NCI-H1694 treated with DMSO at 0.1 percent for 48 hours (cell line): ENCODE measurements at places on chromosomes 1 and 21.

GRCh38 chr1:173049322-173049633 lies 1.5 kb downstream of the TNFSF18 start:
- DNase-seq = no peak

GRCh38 chr21:9837946-9838737 lies 683.2 kb upstream of the TPTE start:
- no peak for DNase-seq

DNA sequence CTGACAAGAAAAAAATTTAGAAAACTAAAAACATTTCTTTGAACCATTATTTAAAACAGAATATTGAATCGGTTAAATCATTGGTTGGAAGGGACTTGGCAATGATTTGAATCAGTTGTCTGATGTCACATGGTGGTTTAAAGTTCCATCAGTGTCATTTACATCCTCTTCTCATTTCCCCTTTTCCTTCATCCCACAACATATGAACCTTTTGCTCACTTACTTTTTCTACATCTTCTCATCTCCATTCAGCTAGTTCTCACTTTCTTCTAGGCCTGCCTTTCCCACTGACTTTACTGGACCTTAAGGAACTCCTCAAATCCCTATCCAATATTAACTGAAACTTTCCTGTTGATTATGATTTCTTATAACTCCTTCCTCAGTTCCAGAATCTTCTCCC lies 58.5 kb downstream of the PHACTR4 start:
- no peak for DNase-seq

DNA sequence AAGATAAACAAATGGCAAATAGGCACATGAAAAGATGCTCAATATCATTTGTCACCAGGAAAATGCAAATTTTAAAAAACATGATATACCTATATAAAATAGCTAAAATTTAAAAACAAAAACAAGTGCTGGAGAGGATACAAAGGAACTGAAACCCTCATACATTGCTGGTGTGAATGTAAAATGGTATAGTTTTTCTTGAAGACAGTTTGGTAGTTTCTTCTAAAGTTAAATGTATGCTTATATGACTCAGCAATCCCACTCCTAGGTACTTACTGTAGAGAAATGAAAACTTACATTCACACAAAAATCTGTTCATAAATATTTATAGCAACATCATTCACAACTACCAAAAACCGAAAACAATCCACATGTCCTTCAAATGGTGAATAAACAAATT lies 11.2 kb downstream of the TAF12 start:
- no peak for DNase-seq

DNA sequence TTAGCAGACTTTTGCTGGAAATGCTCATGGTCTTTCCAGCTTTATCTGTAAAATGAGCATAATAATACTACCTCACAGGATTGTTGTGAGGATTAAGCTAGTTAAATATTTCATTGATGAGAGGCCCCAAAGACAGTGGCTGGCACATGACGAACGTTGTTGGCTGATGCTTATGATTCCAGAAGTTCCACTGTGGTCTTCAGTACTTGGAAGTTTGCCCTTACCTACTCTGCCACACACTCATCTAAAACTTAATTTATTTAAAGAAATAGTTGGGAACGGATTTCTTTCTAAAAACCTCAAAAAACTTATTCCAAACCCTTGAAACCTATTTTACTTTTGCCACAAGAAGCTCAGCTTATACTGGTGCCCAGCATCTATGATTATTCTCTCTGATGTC lies 170.7 kb downstream of the DHRS3 start:
- DNase-seq = no peak

DNA sequence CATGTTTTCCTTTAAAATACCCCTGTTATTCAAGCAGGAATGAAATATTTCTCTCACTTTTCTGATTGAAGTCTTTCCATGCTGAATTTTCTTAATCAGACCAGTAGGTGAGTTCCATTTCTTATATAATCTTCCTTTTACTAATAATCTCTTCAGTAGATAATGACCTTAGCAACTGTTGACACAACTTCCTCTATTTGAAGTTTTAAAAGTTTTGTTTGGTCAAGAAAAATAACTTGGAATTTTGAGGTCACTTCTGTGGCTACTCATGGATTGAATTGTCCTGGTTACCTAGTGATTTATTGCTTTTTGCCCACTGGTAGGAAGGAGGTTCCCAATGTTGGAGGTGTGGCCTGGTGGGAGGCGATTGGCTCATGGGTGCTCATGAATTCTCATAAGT lies 70.6 kb upstream of the PAXBP1 start:
- DNase-seq = no peak

GRCh38 chr1:193537266-193538002 lies 351.0 kb upstream of the B3GALT2 start:
- DNase-seq = no peak

GRCh38 chr1:208919371-208919770 lies 664.1 kb upstream of the CAMK1G start:
- DNase-seq = no peak

- DNase-seq = peak; percentile 15
Measured at GRCh38 chr21:33265664-33266049, 510 bp upstream of the IL10RB start.

DNA sequence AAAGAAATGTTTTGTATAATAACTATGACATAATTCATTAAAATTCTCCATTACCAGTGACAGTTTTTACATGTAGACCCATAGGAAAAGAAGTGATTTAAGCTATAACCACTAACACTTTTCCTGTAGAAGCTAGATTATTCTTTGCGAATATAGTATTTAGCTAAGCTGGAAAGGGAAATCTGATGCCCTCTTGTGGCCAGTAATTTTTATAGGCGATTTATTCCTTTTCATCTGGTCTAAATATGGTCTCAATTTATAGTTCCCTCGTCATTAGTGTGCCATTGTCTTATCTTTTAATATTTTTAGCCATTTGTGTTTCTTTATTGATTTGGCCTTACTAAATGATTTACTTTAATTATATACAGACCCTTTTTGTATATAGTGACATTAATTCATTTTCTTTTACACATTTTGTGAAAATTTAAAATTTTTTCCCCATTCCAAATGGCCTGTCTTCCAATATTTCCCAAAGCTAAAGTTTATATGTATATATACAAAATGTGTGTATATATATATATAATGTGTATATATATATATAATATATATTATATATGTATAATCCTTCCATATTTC lies 26.7 kb downstream of the BTG3 start:
- peak; percentile 78 for DNase-seq

DNA sequence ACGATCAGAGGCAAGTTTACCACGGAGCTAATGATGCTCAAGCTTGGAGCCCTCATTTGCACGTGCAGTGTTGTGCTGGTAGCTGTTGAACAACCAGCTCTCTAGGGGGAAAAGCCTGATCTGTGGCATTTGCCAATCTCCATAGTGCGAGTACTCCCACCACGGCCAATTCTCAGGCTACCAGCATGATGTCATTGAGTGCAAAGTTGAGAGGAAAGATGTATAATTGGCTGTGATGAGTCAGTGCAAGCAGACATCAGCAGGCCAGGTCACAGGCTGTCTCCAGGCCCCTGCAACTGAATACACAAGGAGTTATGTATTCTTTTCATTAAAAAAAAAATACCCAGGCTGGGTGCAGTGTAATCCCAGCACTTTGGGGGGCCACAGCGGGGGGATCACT lies 233.1 kb upstream of the VAMP3 start:
- DNase-seq = no peak

GRCh38 chr1:18111605-18112297 lies 4.2 kb downstream of the IGSF21 start:
- no peak for DNase-seq
